ENCODE measurements at places on chromosomes 6 and 20.

- no peak for DNase-seq
Observed at GRCh38 chr20:3459881-3460307, 10.9 kb upstream of the ATRN start.

DNA sequence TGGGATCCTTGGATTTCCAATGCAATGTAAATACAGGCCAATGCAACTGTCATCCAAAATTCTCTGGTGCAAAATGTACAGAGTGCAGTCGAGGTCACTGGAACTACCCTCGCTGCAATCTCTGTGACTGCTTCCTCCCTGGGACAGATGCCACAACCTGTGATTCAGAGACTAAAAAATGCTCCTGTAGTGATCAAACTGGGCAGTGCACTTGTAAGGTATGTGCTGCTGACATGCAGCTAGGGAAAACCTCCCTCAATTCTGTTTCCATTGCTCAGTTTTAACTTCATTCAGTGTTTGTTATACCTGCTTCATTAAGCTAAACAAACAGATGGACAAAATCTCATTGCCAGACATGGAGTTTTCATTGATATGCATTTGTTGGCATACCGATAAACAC is 397.1 kb downstream of the ARHGAP18 start:
- DNase-seq: no peak

DNA sequence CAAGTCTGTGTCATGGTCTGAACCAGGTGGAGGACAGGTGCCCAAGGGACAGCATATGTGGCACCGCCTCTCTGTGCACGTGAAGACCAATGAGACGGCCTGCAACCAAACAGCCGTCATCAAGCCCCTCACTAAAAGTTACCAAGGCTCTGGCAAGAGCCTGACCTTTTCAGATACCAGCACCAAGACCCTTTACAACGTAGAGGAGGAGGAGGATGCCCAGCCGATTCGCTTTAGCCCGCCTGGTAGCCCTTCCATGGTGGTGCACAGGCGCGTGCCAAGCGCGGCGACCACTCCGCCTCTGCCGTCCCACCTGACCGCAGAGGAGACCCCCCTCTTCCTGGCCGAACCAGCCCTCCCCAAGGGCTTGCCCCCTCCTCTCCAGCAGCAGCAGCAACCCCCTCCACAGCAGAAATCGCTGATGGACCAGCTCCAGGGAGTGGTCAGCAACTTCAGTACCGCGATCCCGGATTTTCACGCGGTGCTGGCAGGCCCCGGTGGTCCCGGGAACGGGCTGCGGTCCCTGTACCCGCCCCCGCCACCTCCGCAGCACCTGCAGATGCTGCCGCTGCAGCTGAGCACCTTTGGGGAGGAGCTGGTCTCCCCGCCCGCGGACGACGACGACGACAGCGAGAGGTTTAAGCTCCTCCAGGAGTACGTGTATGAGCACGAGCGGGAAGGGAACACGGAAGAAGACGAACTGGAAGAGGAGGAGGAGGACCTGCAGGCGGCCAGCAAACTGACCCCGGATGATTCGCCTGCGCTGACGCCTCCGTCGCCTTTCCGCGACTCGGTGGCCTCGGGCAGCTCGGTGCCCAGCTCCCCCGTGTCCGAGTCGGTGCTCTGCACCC is 109.5 kb upstream of the RAB32 start:
- no peak for DNase-seq

DNA sequence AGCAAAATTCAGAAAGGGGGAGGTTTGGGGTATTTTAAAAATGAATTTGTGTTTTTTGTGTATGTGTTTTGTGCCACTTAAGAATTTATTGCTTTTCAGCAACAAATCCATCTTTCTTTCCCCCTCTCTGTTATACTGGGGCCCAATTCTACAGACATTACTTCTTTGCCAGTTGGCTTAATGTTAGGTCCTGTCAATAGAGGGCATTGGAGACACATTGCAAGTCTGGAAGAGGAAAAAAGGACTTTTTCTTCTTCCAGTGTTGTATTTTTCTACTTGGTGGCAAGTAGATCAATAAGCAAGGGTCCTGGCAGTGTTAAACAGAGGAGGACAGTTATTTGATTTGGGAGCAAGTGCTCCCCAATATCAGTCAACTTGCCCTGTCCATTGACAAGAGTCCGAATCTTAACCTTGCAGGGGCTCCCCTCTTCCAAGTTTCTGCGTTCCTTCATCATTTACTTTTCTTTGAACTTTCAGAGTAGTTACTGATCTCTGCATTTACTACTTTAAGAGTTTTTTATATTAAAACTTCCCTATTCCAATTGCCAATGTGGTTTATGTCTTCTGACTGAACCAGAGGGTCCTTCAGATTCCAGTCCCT is 23.4 kb downstream of the SCML4 start:
- no peak for DNase-seq

- DNase-seq: no peak
Observed at GRCh38 chr6:126033696-126034095, 47.4 kb downstream of the TRMT11 start.

DNA sequence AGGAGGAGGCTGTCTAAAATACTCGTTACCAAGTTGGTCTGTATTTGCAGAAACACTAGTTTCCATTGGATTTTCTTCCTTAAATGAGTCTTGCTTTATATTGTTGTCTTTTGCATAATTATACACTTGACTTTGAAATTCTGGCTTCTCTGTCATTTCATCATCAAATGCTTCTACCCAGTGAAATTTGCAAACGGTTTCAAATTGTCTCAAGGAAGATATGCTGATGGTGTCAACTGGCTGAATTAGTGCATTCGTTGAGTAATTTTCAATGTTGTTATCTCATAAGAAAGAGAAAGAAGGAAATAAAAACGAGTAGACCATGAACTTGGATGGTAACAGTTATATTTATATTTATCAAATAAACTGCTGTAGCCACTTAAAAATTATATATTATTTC is 10.8 kb downstream of the CAGE1 start:
- DNase-seq: no peak

DNA sequence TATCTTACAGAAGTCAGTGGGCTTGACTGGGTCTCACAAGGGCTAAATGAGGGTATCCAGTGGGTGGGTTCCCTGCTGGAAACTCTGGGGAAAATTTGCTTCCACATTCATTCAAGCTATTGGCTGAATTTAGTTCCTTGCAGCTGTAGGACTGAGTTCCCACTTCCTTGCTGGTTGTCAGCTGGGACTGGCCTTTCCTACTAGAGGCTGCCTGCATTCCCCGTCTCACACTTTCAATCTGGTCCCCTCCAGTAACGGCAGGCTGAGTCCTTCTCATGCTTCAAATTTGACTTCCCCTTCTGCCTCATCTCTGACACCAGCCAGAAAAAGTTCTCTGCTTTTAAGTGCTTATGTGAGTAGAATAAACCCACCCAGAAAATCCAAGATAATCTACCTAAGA is 4.4 kb downstream of the CSNK2A1 start:
- no peak for DNase-seq

GRCh38 chr6:106163446-106163965 is 77.4 kb downstream of the PRDM1 start:
- peak; percentile 28 for DNase-seq

- DNase-seq: no peak
Observed at GRCh38 chr6:131728296-131728939, 17.6 kb upstream of the CTAGE9 start.

GRCh38 chr20:9092113-9092512 is 23.2 kb downstream of the PLCB4 start:
- no peak for DNase-seq

GRCh38 chr6:117791012-117791411 is 115.7 kb downstream of the NUS1 start:
- no peak for DNase-seq

DNA sequence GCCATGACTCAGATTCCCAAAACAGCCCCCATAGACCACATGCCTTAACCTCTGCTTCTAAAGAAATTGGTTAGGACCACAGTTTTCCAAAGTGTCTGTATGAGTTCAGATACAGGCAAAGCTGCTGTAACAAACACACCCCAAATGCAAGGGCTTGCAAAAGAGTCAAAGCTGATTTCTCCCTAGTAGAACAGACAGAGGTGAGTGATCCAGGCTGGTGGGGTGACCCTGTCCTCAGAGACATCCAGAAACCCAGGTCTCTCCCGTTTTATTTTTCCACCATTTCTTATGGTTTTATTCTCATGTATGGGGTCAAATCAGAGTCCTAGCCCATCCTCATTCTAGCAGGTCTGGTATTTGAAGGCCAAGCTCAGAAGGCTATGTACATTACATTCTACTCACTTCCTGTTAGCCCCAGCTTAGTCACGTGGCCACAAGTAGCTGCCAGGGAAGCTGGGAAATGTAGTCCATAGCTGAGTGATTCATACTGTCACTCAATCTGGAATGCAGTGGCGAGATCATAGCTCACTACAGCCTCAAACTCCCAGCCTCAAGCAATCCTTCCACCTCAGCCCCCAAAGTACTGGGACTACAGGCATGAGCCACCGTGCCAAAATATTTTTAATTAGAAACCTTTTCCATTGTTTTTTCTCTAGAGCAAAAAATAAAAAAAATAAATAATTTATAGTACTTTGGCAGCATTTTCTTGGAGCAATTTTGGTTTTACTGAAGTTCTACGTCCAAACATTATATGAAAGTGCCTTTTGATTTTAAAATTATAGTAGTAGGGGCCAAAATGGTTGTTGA is 175.2 kb downstream of the ZMYND8 start:
- DNase-seq: no peak

DNA sequence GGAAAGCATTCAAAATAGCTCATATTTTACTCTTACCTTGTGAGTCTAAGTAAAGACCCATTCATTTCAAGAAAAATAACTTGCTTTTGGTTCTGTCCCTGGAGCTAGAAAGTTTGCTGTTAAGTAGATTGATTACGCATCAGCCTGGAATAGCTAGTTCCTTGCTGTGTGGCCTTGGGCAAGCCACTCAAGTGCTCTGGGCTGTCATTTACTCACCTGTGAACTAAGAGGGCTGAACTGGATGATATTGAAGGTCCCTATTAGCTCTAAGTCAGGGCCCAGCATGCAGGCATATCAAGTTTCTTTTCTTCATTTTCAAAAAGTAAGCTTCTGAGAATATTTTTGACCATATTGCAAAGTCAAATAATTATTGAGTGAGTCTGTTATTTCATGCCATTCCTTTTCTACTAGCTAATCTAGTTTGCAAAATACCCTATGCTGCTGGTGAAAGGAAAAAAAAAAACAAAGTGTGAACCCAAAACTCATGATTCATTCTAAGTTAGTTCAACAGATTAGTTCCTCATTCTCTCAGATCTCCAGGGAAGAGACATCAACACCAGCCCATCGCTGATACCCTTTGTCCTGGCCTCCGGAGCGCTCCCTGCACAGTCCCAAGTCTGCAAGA is 106.5 kb upstream of the GMDS start:
- DNase-seq: no peak

GRCh38 chr20:5464901-5465603 is 148.3 kb upstream of the PROKR2 start:
- DNase-seq: no peak

DNA sequence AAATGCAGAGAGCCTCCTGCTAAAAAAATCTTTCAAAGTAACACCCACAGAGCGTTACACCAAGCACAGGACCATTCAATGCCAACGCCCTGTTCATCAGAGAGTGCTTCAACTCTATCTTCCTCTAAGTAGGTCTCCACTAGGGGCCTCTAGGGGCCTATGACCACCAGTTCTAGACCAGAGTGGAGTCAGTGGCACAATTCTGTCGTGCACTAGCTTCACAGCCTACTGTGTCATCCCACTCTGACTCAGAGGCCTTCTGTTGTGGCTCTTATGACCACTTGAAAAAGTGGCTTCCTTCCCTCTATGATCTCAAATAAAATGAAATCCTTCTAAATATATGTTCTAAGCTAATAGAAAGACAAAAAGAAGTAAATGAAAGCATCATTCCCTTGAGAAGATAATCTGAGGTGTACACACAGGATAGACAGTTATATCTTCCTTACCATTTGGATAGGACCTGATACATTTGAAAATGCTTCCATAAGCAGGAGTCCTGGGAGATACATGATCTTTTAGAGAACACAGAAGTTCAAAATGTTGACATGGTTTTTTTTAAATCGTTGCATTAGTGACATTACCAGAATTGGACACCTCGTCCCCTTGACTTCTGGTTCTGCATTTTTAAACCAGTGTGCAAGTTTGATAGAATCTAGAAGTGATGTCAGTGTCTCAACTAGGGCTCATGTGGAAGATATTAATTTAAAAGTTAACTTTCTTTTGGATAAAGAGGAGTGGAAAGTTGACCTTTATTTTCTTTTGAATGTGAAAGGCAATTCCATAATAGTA is 151.9 kb downstream of the SH3BGRL2 start:
- DNase-seq: no peak

DNA sequence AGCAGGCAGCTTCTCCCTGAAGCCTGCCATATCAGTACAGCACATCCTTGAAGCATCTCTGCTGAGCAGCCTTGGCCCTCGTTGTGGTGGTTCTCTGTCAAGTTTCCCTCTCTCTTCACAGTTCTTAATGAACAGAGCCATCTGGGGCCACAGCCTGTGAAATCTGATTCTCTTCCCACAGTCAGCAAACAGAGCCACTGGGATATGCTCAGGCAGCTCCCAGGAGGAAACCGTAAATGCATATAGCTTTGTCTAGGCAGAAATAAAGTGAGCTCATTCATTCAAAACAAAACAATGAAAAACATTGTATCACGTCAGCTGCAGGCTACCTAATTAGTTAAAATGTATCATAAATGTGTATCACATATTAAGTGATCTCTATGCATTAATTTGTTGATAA is 80.3 kb downstream of the TBC1D7 start:
- DNase-seq: no peak

- DNase-seq: no peak
Observed at GRCh38 chr6:34020807-34021553, 124.9 kb downstream of the GRM4 start.

DNA sequence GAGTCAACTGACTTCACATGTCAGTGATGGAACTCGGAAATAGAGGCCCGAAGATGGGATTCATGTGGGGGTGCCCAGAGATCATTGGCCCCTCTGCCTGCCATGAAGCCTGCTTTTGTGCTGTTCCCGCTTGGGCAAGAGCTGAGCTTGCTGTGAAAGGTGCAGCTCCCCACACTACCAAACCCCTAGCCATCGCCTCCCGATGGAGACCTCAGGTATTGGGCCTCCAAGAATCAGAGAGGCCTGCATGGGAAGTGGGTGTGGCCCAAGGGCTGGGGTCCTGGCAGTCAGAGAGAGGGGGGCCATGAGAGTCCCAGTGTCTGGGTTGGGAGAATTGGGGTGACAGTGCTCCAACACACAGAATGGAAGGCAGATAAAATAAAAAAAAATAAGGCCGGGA is 160.9 kb downstream of the SOD2 start:
- DNase-seq: no peak

DNA sequence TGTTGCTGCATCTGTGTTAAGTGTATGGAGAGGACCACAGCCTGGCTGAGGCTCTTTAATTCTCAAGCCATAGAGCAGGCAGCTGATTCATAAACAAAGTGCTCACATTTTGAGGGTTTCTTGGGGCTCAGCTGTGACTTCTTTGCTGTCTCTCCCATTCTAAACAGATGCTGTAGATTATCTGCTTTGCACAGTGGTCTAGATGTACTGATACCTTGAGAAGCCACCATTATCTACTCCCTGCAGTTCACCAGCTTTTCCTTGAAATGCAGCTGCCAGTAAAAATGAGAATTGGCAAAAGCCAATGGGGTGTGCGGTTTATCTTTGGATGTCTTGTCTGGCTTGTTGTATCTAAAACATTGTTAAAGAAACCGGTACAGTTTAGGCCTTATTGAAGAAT is 5.2 kb upstream of the CNR1 start:
- DNase-seq: no peak

All from stimulated activated CD4-positive, alpha-beta T cell treated with anti-CD3 and anti-CD28 coated beads, Interleukin-1b, Interleukin-23, amount 100 ng/mL, for 4 hours (primary cell).